HepG2 (cell line): ENCODE measurements at places on chromosomes 4 and X. TPM values are rescaled to one million over a fixed set of nuclear protein-coding genes. Genes with fewer than 3 reads are reported as not detected.

The TGIF2LX gene
- total RNA-seq: not detected in 2 replicates

The SPANXD gene
- total RNA-seq: not detected in 2 replicates

GRCh38 chrX:115067812-115068211 lies 50.4 kb upstream of the IL13RA2 start:
- H3K36me3 ChIP-seq: no peaks in the 10 kb centered on the region
- DNase-seq: no peak
- no peak overlapping the region for H3K27ac ChIP-seq
- no peaks in the 10 kb centered on the region for H3K27me3 ChIP-seq
- H3K4me1 ChIP-seq: no peaks in the 10 kb centered on the region

GRCh38 chr4:14961292-14961691 lies 41.0 kb upstream of the CPEB2 start:
- no peak overlapping the region for H3K4me3 ChIP-seq
- no peaks in the 10 kb centered on the region for H3K27me3 ChIP-seq
- no peaks in the 10 kb centered on the region for H3K36me3 ChIP-seq
- no peak overlapping the region for H3K27ac ChIP-seq
- DNase-seq: no peak
- H3K4me1 ChIP-seq: no peaks in the 10 kb centered on the region

- peaks cover 20% of the 10 kb centered on the region for H3K36me3 ChIP-seq
- H3K4me3 ChIP-seq: peak overlapping the region; percentile 96
- no peaks in the 10 kb centered on the region for H3K27me3 ChIP-seq
- H3K27ac ChIP-seq: peak overlapping the region; percentile 90
- H3K4me1 ChIP-seq: peaks cover 56% of the 10 kb centered on the region
- DNase-seq: no peak
Observed at GRCh38 chr4:123401271-123402120, 4.9 kb downstream of the SPRY1 start.

GRCh38 chrX:51955200-51955599 lies 61.8 kb downstream of the MAGED1 start:
- H3K4me3 ChIP-seq: no peak overlapping the region
- H3K27ac ChIP-seq: no peak overlapping the region
- no peak for DNase-seq
- no peaks in the 10 kb centered on the region; the same call in 1 of the 2 replicates for H3K4me1 ChIP-seq
- H3K36me3 ChIP-seq: no peaks in the 10 kb centered on the region
- H3K27me3 ChIP-seq: no peaks in the 10 kb centered on the region

- H3K4me3 ChIP-seq: no peak overlapping the region
- H3K27ac ChIP-seq: no peak overlapping the region
- H3K27me3 ChIP-seq: no peaks in the 10 kb centered on the region; the same call in 1 of the 2 replicates
- DNase-seq: no peak
- H3K36me3 ChIP-seq: no peaks in the 10 kb centered on the region
Observed at GRCh38 chr4:113050371-113050755, 910 bp downstream of the ANK2 start.

GRCh38 chrX:73561801-73562200 lies 1.2 kb upstream of the CHIC1 start:
- H3K4me3 ChIP-seq: no peak overlapping the region
- H3K4me1 ChIP-seq: no peaks in the 10 kb centered on the region
- no peaks in the 10 kb centered on the region for H3K27me3 ChIP-seq

DNA sequence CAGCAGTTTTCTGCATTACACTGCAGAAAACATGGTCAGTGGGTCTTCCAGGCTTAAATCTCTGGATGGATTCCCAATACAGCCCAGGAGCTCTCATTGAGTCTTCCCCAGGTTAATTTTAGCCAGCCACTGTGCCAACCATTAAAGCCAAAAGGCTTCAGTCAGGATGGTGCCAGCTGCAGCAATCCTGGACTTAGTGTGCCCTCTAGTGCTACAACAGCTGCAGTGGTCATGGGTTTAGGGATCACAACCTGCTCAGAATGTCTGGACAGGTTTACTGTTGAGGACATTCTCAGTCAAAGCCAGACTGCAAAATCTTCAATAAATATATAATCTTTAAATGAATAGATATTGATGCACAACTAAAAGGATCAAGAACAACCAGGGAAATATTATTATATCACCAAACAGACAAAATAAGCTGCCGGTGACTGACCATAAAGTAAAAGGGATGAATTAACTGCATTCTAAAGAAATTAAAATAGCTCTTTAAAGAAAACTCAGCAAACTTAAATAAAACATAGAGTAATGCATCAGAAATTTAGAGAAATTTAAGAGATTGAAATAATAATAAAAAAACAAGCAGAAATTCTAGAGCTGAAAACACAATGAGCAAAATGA lies 639.9 kb downstream of the SPOCK3 start:
- no peaks in the 10 kb centered on the region for H3K4me1 ChIP-seq
- no peaks in the 10 kb centered on the region; the same call in 1 of the 2 replicates for H3K27me3 ChIP-seq
- DNase-seq: peak; percentile 29
- H3K36me3 ChIP-seq: no peaks in the 10 kb centered on the region
- no peak overlapping the region for H3K27ac ChIP-seq
- H3K4me3 ChIP-seq: no peak overlapping the region

GRCh38 chr4:147526272-147526654 lies 45.4 kb downstream of the EDNRA start:
- no peak overlapping the region for H3K4me3 ChIP-seq
- no peak for DNase-seq
- H3K4me1 ChIP-seq: no peaks in the 10 kb centered on the region
- no peak overlapping the region for H3K27ac ChIP-seq

GRCh38 chr4:154982187-154983047 lies 201.3 kb downstream of the RBM46 start:
- no peak overlapping the region for H3K4me3 ChIP-seq
- H3K27ac ChIP-seq: no peak overlapping the region
- H3K36me3 ChIP-seq: no peaks in the 10 kb centered on the region
- no peaks in the 10 kb centered on the region for H3K27me3 ChIP-seq
- H3K4me1 ChIP-seq: no peaks in the 10 kb centered on the region

- H3K4me1 ChIP-seq: no peaks in the 10 kb centered on the region
- H3K27me3 ChIP-seq: no peaks in the 10 kb centered on the region
- peaks cover 8% of the 10 kb centered on the region; the same call in 1 of the 3 replicates for H3K36me3 ChIP-seq
- H3K4me3 ChIP-seq: no peak overlapping the region
Observed at GRCh38 chr4:15600176-15600575, 55.0 kb downstream of the FBXL5 start.

GRCh38 chr4:99585516-99585915 lies 10.9 kb downstream of the MTTP start:
- no peak overlapping the region for H3K4me3 ChIP-seq
- no peak overlapping the region for H3K27ac ChIP-seq
- peaks cover 7% of the 10 kb centered on the region for H3K36me3 ChIP-seq
- no peaks in the 10 kb centered on the region for H3K27me3 ChIP-seq
- H3K4me1 ChIP-seq: no peaks in the 10 kb centered on the region
- no peak for DNase-seq

GRCh38 chr4:12615822-12616221 lies 868.3 kb downstream of the RAB28 start:
- H3K27me3 ChIP-seq: no peaks in the 10 kb centered on the region
- no peak for DNase-seq
- H3K4me1 ChIP-seq: no peaks in the 10 kb centered on the region
- no peaks in the 10 kb centered on the region for H3K36me3 ChIP-seq

- H3K27ac ChIP-seq: no peak overlapping the region
- no peaks in the 10 kb centered on the region for H3K27me3 ChIP-seq
- no peak overlapping the region for H3K4me3 ChIP-seq
- no peaks in the 10 kb centered on the region for H3K4me1 ChIP-seq
Observed at GRCh38 chr4:55445921-55446577, 50.3 kb downstream of the TMEM165 start.
